ENCODE measurements at places on chromosomes 4 and X. TPM values are rescaled to one million over a fixed set of nuclear protein-coding genes. Genes with fewer than 3 reads are reported as not detected.

The FHL1 gene
- 808 TPM for total RNA-seq

The GC gene
- 0.24 TPM for total RNA-seq

The ITIH6 gene
- total RNA-seq: not detected

The CHRDL1 gene
- total RNA-seq: 2.9 TPM

The FRMPD4 gene
- 1.3 TPM for total RNA-seq

The RASGEF1B gene
- total RNA-seq: 3.3 TPM

The ADH1A gene
- 0.83 TPM for total RNA-seq

The YY2 gene
- total RNA-seq: 0.35 TPM

The PABPC1L2A gene
- not detected for total RNA-seq

The F8A2 gene
- total RNA-seq: not detected

The BGN gene
- 35.3 TPM for total RNA-seq

The PDE5A gene
- total RNA-seq: 6.5 TPM

All from Right ventricle myocardium superior (tissue), 1 donor.